ENCODE measurements at places on chromosomes 7 and 10.

DNA sequence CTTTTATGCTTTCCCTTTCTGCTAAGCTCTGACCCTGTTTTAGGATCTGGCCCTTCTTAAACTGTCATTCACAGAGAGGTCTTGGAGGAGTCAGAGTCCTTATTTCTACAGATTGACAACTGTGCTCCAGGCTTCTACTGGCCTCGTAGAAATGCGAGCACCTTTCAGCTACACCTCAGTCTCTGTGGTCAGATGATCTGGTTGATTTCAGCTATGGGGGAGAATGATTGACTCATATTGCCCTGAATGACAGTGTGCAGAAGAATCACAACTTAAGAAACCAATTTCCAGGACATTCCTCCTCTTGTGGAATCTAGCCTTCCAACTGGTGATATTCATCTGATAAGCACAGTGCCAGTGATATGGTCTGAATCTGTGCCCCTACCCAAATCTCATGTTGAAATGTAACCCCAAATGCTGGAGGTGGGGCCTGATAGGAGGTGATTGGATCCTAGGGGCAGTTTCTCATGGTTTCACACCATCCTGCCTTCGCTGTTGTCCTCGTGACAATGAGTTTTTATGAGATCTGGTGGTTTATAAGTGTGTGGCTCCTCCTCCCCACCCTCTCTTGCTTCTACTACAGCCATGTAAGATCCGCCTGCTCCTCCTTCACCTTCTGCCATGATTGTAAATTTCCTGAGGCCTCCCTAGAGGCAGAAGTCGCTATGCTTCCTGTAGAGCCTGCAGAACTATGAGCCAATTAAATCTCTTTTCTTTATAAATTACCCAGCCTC, 14.0 kb upstream of the CYP3A7 start:
- no peak for DNase-seq

GRCh38 chr7:29623973-29624372, 60.3 kb downstream of the PRR15 start:
- DNase-seq: no peak

GRCh38 chr7:9181356-9181755, 747.9 kb downstream of the NXPH1 start:
- no peak for DNase-seq

DNA sequence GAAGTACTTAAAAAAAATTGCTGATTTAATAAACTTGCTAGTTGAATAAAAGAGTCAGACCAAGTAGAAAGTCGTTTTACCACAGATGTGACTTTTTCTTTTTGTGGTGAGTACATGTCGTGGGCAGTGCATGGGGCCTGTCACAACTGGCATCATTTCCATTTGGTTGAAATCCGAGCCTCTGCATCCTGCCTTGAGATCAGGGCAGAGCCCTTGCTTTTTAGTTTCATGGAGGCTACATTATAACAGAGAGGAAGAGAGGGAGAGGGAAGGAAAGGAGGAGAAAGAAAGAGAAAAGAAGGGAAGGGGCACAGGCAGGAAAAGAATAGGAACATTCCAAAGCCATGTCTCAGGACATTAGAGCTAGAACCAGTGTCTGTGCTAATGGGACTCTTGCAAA, 20.4 kb upstream of the INSYN2A start:
- no peak for DNase-seq

DNA sequence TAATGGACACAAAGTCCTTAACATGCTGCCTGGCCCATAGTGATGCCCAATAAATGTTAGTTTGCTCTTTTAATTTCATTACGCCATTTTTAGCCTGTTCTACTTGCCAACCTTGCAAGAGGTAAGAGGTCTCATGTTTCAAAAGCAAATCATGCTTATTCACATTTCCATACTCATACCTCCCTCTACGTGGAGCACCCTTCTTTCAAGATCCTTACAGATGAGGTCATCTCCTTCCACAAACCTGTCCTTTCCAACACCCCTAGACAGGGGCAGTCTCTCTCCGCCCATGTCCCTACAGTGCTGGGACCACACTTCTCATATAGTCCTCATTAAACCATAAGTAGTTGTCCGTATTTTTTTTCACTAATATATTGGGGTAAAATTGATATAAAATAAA, 271.3 kb downstream of the FGFR2 start:
- no peak for DNase-seq

- no peak for DNase-seq
Measured at GRCh38 chr7:65910237-65910636, 37.4 kb downstream of the VKORC1L1 start.

GRCh38 chr7:1659696-1660095, 10.4 kb upstream of the ELFN1 start:
- no peak for DNase-seq

GRCh38 chr7:22420973-22421635, 64.2 kb upstream of the RAPGEF5 start:
- DNase-seq: no peak

- no peak for DNase-seq
Measured at GRCh38 chr7:115004121-115004520, 82.2 kb downstream of the MDFIC start.

DNA sequence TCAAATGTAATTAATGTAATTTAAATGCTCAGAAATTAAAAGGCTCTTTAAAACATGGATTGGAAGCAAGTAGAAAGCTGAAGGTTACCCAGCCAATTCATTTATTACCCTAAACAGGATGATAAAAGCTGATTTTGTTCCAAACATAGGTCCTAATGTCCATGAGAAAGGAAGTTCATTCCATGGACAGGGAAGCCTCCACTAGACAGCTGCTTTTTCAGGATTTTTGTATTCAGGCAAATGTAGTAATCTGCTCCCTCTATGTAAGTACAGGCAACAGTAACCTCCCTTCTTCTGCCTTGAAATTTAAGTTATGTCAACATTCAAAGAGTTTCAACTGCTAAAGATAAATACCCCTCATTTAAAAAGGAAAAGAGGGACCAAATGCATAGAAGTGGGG, 123.0 kb upstream of the WNT16 start:
- DNase-seq: no peak

GRCh38 chr7:70321016-70321590, 722.8 kb downstream of the AUTS2 start:
- no peak for DNase-seq

- no peak for DNase-seq
Measured at GRCh38 chr7:93008833-93009232, 108.9 kb downstream of the SAMD9 start.

- peak; percentile 45 for DNase-seq
Measured at GRCh38 chr10:133162910-133163856, 3.2 kb downstream of the KNDC1 start.

GRCh38 chr7:20954711-20955619, 168.3 kb upstream of the SP8 start:
- DNase-seq: no peak

DNA sequence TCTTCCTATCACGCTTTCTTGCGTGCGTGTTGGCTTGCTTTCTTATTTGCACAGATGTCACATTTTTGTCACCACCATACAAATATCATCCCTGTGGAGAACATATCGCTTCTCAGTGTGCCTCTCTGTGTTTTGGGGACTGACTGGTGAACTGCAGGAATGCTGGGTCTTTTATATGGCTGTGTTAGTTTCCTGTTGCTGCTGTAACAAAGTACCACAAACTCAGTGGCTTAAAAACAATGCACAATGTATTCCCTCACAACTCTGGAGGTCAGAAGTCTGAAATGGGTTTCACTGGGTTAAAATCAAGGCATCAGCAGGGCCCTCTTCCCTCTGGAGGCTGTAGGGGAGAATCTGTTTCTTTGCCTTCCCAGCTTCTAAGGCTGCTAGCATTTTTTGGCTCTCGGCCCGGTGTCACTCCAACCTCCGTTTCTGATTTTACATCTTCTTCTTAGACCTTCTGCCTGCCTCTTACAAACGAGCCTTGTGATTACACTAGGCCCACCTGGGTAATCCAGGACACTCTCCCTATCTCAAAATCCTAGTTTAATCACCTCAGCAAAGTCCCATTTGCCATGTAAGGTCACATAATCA, 82.0 kb downstream of the LRMDA start:
- DNase-seq: no peak

GRCh38 chr10:116771959-116772585, 29.7 kb upstream of the HSPA12A start:
- DNase-seq: peak; percentile 55

GRCh38 chr10:96910488-96911395, 78.6 kb downstream of the LCOR start:
- DNase-seq: no peak

DNA sequence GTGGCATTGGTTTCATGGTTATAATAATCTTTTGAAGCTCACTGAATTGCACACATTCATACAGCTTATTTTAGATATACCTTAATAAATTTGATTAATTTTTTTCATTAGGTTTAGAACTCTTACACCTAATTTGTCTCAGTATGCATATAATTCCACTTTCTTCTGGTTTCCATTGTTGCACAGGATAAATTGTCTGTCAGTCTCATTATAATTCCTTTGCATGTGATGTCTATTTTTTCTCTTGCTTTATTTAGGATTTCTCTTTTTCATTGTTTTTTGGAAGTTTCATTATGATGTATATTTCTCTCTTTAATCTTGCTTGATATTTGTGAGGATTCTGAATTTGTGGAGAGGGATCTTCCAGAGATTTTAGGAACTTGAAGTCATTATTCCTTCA, 84.7 kb downstream of the ARL5B start:
- DNase-seq: no peak

DNA sequence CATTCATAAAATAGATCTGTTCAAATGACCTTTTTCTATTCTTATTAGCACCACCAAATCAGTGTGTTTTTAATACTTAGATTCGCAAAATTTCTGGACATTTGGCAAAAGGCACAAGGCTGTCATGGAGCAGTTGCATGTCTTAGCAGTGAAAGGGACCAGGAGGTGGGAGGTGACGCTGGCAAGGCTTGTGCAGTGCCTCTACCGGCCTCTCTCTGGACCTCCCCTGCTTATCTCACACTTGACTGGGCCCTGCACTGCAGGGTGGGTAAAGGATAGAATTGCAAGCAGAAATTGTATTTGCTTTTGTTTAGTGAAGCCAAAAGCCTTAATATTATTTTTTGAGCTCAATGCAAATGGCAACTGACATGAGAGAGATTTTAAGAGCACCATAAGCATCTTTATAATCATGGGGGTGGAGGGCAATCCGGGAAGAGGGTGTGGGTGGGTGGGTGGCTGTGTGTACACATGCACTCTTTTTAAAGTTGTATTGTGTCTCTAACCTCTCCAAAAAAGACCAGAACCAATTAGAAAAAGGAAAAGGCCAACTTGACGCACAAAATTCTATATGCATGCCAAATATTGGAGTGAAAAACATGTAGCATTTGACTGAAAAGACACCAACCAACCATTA, 106.3 kb downstream of the WNT2 start:
- no peak for DNase-seq

DNA sequence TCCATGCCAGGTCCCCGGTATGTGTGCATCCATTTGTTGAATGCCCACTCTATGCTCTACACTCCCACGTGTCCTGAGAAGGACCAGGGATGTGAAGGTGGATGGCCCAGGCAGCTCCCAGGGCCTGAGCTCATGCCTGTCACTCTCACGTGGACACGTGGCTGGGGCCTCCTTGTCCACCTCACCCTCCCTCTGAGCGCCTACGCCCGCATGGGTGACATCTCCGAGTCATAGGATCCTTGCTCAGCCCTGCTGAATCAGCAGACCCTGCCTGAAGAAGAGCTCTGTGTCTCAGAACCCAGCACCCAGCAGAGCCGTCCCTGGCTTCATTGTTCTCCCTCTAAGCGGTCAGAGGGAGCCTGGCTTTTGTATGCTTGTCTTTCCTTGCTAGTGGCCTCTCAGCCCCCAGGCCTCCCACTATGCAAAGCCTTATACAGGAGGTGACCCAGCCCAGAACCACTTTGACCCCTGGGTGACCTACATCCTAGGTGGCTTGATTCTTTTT, 107.9 kb upstream of the PPIF start:
- no peak for DNase-seq

DNA sequence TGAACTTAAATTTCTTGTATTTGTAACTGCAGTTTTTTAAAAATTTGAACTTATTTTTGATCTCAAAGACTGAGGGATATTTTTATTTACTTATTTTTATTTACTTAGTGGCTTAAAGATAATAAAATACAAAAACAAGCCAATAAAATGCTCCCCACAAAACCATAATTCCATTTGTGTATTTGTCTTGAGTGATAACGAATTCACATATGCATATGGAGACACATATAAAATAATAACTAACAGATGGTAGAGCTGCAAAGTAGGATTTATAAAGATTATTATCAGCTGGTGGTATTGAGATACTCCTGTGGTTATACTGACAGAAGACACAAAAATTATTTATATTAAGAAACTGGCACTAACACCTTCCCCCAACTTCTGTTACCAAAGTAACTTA, 90.2 kb upstream of the RPA3 start:
- no peak for DNase-seq

DNA sequence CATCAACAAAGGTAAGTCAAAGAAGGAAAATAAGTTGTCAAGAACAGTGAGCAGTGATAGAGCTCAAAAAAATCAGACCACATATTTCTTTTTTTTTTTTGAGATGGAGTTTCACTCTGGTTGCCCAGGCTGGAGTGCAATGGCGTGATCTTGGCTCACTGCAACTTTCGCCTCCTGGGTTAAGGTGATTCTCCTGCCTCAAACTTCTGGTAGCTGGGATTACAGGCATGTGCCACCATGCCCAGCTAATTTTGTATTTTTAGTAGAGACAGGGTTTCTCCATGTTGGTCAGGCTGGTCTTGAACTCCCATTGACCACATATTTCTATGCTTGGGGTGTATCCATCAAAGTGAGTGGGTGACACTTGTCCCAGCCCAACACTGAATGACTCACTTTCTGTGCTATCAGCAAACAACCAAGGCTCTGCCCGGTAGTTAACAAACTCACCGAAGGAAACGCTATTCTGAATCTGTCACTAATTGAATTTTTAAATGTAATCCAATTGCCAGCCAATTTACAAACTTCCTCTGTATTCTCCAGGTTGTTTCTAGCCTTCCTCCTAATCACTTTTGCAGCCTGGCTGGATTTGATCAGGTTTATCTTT, 19.6 kb upstream of the SMNDC1 start:
- DNase-seq: no peak

- DNase-seq: no peak
Measured at GRCh38 chr10:55232553-55232952, 431.5 kb upstream of the PCDH15 start.

- peak; percentile 54 for DNase-seq
Measured at GRCh38 chr10:132884691-132885271, 57.6 kb downstream of the CFAP46 start.

Measured in sciatic nerve (tissue), 2 donors.